Renal cortical epithelial cell (primary cell): ENCODE measurements at places on chromosomes 13 and 19.

- no peak for DNase-seq
Measured at GRCh38 chr19:12953799-12954611, 3.0 kb downstream of the GADD45GIP1 start.

DNA sequence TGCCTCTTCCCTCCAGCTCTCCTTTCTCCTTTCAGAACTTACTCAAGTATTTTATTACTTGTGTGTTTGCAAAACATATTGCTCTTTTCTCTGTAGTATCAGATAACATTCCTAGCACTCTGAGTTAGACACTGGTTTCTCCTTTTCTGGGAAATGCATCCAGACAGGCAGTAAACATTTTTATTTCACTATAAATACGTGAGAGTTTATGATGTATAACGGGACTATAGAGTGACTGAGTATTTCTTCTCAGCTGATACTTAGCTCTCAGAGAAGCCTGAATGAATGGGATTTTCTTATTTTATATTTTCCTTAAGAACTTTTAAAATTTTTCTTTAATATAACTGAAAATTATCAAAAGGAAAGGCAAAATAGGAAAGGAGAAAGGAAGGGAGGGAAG is 211.2 kb upstream of the EDNRB start:
- no peak for DNase-seq

DNA sequence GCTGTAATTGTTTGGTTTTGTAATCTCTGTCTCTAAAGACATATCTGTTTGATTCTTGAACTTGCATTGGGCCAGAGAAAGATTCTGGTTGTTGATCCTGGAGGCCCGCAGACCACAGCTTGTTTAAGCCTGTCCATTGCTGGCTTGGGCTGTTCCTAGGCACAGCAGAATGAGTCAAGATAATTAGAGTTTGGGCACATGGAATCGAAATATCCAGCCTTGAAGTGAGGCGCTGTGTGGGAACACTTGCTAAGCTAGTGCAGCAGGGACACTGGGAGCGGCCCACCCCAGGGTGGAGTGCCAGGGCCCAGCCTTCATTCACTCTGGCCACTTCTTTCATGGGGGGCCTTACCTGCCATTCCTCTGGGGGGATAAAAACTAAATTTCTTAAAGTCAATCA is 219.7 kb downstream of the LMO7 start:
- no peak for DNase-seq

GRCh38 chr13:31733647-31734046 is 5.7 kb upstream of the RXFP2 start:
- no peak for DNase-seq

GRCh38 chr13:75479102-75479740 is 2.7 kb downstream of the TBC1D4 start:
- DNase-seq: no peak

DNA sequence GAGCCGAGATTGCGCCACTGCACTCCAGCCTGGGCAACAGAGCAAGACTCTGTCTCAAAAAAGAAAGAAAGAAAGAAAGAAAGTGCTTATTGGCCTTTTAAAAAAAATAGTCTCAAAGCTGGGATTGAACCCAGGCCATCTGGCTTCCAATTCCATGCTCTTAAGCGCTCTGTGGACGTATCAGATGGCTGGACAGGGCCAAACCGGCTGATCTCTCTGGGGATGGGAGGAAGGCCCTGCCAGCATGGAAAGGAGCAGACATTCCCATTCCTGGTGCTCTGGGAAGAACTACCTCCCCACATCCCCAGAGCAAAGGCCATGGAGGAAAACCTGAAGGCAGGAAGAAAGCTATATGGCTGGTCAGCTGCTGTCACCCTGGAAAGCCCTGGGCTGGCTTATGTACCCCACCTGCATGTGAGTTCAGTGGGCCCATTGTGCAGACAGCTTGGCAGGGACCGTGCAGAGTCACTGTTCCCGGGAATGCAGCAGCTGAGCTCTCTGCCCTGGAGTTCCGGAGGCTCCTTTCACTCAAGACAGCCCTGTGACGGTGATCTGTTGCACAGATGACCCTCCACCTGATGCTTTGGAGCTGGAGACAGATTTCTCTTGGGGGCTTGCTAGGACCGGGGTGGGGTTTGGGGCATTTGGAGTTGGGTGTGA is 84.3 kb downstream of the SIPA1L3 start:
- DNase-seq: no peak

GRCh38 chr13:27199696-27200095 is 28.1 kb upstream of the USP12 start:
- no peak for DNase-seq

DNA sequence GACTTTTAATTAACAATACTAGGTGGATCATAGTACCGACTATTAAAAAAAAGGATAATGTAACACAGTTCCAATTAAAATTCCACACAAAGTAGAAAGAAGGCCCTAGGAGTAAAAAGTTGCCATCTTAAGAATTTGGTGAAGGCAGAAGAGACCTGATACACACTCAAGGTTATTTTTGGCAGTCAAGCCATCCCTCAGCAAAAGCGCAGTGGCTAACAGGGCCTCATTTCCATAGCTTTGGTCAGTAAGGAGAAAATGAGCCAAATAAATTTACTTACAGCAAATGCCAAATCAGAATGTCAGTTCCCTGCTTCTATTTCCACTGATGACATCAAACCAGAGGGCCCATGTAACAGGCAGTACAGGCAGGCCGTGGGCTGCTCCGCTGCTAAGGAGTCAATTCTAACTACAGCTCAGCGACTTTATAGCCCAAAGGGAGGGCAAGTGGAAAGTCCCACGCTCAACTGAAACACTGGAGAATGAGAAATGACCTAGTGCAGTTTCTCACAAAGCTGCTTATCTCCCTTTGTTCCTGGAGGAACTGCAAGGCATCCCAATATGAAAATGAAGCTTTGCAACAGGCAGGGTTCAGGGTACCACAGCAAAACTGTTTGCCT is 6.3 kb downstream of the ARGLU1 start:
- peak; percentile 66 for DNase-seq

GRCh38 chr13:48403151-48403631 is 9.7 kb downstream of the LPAR6 start:
- DNase-seq: no peak

DNA sequence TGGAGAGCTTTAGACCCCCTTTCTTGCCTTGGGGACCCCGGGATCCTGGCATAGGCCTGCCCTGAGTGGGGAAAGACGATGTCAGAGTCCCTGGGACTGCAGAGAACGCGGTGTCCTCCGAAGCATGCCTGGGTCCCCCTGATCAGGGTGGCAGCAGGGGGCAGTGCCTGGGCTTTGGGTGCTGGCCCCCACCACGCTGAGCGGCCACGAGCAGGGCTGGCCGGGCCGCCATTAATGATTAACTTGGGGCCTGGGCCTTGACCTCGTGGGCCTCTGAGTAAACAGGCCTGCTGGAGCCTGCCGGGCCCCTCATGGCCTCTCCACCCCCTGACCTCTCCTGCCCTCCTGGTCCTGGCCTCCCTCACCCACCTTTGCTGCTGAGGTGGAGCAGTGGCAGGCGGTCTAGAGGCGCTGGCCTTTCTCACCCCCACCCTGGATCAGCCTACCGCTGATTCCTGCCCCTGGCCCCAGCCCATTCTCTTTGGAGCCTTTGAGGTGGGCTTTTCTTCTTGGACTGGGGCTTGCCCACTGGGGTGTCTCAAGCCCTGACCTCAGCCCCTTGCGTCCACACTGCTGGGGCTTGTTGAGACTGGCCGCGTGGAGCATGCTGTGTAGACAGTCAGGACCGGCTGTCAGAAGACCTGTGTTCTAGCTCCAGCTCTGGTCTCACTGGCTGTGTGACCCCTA is 26.3 kb downstream of the CEBPA start:
- no peak for DNase-seq

- DNase-seq: no peak
Measured at GRCh38 chr19:42247640-42248199, 5.3 kb upstream of the GSK3A start.

- DNase-seq: no peak
Measured at GRCh38 chr19:53365899-53366493, 491 bp downstream of the ZNF525 start.

DNA sequence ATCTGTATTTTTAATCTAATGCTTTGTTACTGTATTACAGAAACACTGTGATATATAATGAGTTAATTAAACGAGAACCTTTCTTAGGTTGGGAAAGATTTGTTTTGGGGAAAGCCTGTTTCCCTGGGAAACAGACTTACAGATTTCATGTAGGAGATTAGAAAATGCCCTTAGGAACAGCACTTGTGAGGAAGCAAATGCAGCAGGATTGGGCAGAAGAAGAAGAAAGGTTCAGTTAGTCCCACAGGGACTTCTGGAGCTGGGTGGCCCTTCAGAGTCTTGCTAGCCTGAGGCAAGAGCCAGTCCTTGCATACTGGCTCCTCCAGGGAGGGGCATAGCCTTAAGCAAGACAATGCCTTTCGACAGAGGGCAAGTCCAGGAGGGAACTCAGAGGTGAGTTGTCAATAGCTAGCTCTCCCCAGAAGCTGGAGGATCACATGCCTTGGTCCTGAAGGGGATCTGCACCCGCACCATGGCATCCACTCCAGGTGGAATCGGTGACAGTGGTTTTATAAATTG is 36.8 kb downstream of the N4BP2L1 start:
- no peak for DNase-seq

DNA sequence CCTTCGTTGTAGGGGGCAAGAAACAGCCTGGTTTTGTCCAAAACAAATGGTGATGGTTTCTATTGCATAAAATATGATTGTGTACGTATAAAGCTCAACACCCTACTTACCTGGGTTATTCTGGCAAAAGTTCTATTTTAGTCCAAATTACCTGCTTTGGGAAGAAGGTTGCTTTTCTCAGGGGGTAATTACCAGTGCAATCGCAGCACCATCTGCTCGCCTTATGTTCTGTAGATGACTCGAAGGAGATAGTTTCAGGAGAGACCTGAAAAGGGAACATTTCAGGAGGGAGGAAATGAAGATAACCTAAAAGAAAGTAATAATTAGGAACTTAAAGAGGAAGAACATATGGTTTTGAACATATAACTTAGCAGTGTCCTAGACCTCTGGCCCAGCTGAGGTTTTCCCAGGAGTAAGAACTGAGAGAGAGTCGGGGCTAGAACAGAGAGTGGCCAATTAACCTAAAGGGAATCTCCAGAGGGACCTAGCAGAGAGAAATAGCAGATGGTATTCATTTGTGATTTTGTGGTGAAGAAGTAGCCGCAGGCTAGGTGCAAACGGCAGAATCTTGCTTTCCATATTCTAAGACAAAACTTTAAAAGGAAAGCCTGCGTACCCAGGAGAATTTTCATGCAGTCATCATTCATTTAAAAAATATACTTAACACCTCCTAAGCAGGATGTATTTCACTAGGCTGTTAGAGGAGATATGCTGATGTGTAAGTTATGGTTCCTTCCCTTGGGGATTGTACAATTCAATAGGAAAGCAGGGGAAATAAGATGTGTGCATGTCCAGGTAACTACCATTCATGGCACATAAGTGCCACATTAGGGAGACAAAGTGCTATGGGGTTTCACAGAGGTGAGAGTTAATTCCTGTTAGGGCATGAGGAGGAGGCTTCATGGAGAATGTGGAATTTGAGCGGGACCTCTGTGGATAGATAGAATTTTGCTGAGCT is 113.0 kb upstream of the SLC10A2 start:
- no peak for DNase-seq

DNA sequence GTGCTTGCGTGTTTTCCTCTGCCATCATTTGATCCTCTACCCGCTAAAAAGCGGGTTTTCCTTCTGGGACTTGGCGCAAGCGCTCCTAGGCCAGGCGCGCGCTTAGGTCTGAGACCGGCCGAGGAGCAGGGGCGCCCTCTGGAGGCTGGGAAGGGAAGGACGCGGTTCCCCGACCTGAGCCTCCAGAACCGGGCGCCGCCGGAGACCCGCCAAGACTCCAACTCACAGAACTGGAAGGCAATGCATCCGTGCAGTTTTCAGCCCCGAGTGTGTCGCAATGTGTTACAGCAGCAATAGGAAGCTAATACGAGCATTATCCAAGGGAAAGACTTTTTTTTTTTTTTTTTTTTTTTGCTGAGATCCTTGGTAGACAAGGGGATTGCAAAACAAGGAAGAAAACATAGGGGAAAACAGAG is 190.9 kb downstream of the COL4A1 start:
- peak; percentile 40 for DNase-seq

DNA sequence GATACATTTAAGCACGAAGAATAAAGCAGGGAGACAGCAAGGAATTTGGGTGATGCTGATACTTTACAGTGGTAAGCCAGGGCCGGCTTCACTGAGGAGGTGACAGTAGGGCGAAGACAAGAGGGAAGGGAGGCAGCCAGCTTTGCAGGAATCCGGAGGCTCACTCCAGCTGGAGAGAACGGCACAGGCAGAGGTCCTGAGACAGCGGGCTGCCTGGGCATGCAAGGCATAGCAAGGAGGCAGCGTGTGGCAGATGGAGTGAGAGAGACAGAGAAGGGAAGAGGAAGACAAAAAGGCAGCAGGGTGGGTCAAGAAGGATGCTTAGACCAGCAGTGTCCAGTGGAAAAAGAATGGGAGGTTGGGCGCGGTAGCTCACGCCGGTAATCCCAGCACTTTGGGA is 83.2 kb upstream of the WASF3 start:
- DNase-seq: no peak

GRCh38 chr19:47495478-47496372 is 11.7 kb upstream of the KPTN start:
- DNase-seq: no peak

GRCh38 chr13:43008596-43008995 is 14.8 kb upstream of the DNAJC15 start:
- no peak for DNase-seq

GRCh38 chr13:75021151-75021550 is 460.8 kb downstream of the TBC1D4 start:
- DNase-seq: peak; percentile 78

- DNase-seq: no peak
Measured at GRCh38 chr19:18531485-18531884, 9.6 kb upstream of the ELL start.

DNA sequence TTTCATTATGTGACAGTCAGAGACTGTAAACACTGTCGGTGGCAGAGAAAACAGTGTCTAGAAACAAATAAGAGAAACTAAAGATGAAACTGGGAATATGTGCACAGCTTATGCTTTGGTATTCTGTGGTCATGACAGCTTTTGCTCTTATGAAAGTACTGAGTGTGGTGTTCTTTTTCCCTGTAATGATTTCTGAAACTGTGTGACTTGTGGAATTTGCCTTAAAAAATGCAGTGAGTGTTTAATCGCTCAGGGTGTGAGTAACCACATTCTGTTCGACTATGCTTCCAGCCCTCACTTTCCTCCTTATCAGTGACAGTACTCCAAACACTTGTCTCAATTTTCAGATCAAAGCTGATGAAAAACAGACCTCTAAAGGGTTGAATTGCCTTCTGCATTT is 66.9 kb upstream of the DIAPH3 start:
- DNase-seq: peak; percentile 77

- no peak for DNase-seq
Measured at GRCh38 chr13:101967216-101967615, 434.6 kb downstream of the FGF14 start.
